ENCODE measurements at places on chromosomes 4 and X. TPM values are rescaled to one million over a fixed set of nuclear protein-coding genes. Genes with fewer than 3 reads are reported as not detected.

Gene HAUS7
- 16.4 TPM for total RNA-seq

- no peak for DNase-seq
Observed at GRCh38 chr4:25310803-25311166, 1.8 kb upstream of the ZCCHC4 start.

Gene ETDB
- not detected for total RNA-seq

- no peak for DNase-seq
Observed at GRCh38 chrX:152897222-152898131, at the start of gene ZNF185. Gene ZNF185 (plus strand): TSS chrX:152898067. CDS start chrX:152914490, 16,423 bp downstream.

- DNase-seq: no peak
Observed at GRCh38 chr4:2482192-2482591, 13.3 kb downstream of the RNF4 start.

Gene BGN
- total RNA-seq: 133 TPM

Gene HTR2C
- total RNA-seq: not detected

DNA sequence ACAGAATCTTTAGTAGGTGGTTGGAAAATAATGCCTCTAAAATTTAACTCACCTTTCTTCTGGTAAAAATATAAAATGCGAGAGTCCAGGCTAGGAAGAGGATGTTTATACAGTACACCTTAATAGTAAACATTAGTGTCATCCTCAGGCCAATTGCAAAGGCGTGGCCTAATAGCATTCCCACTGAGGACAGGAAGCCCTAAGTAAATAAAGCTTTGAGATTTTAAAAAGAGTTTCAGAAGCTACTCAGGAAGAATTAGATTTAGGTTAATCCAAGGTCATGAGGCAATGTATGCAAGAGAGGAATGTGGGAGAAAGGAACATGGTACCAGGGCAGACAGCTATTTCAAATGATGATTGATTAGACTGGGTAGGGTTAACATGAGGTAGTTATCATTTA, 49.5 kb downstream of the RPGR start:
- DNase-seq: no peak

Gene HELT
- not detected for total RNA-seq

Gene FAT1
- 114 TPM for total RNA-seq

DNA sequence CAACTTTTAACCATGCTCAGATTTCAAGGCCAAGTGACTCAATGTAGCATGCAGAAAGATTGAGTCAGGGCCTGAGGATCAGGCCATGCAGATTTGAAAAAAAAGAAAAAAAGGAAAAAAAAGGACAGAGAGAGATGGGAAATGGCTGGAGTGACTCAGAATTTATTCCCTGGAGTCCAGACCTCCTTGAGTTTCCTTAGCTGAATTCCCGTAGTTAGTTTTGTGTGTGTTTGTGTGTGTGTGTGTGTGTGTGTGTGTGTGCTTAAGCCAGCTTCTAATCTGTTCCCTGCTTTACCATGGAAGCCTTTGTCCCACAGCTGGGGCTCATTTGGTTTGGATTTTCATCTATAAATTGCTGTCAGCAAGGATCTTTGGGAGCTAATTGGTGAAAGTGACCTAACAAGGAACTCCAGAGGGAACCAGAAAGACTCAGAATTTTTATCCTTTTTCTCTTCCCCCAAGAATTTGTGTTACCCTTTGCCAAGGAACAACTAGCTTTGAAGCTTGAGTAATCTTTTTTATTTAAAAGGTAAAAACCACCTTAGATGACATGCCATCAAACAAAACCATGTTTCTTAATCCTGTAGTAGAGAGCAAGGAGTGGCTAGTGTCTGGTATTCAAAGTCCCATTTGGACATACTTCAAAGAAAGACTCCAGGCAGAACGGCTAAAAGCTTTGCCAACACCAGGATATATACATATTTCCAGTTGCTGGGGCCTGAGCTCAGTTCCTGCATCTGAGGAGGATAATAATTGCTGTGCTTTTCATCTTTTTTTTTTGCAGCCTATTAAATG, 109.0 kb upstream of the DDIT4L start:
- peak; percentile 100 for DNase-seq

GRCh38 chr4:21885241-21885640, 63.3 kb downstream of the KCNIP4 start:
- DNase-seq: peak; percentile 57

DNA sequence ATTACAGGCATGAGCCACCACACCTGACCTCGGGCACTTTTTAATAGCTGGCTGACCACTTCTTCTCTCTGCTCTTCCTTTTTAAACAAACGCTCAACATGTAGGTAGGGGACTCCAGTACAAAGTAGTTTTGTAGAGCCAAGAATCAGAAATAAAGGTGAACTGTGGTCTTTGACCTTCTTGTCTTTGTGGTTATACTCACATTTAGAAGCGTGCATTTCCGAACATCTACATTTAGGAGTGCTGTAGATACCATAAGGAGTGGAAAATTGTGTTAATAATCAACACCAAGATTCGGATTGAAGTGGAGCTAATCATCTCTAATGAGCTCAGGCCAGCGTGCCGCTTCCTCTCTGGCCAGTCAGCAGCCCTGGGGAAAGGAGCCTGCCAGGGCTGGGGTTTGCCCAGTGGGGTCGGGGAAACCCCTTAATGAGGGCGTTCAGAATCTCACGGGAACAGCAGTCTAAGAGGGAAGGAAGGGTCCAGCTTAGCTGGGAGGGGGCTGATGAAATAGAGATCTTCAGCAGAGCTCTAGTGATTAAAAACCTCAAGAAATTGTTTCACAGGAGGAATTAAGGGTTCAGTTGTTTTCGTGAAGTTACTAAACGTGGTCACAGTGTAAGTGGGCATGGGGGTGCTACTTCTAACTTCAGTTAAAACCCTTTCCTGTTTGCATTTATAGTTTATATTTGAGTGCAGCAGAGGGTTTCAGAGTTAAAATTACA, 81.2 kb downstream of the GAB1 start:
- no peak for DNase-seq

Gene CITED1
- not detected for total RNA-seq

DNA sequence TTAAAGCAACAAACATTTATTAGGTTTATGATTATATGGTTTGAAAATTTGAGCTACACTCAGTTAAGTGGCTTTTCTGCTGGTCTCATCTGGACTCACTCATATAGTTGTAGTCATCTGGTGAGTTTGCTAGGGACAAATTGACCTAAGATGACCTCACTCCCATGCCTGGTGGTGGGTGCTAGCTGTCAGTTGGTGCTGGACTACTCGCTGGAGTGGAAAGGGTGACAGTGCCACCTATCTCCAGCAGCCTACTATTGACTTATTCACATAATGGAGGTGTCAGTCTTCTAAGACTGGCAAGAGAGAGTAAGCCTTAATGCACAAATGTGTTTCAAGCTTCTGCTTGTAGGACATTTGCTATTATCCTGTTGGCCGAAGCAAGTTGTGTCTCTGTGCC, 88.2 kb downstream of the TASL start:
- no peak for DNase-seq

DNA sequence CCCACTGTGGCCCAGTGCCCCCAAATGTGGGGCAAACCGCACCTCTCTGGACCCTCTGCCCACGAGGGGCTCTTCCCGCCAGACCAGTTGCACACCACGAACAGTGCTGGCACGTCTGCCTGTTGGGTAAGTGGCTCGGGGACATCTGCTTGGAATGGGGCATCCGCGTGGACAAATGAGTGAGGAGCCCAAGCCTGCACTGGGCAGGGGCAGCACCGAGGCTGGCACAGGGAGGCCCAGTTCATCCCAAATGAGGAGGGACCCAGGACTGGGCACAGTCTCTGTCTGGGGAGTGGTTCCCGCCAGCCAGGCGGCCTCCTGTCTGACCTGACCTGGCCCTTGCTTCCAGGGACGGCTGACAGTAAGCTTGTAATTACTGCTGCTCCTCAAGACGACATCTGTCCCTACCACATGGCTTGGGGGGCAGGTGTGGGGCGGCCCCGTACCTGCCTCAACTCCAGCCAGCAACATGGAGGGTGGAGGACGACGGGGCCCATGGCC, 3.2 kb downstream of the SPON2 start:
- no peak for DNase-seq

DNA sequence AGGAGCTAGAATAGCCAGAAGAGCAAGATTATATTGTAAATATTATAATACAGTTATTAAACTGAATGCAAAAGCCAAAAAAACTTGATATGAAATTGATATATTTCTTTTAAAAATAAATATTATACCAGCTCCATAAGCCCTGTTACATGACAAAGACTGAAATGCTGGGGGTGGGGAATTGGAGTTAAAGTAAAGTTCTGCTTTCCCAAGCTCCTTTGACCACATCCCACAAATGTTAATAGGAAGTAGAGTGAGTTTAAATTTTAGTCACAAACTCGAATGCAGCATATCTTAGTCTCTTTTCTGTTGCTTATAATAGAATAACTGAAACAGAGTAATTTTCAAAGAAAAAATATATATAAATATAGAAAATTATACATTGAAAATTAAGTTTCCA, 46.9 kb upstream of the NFKB1 start:
- no peak for DNase-seq

- DNase-seq: no peak
Observed at GRCh38 chr4:183129675-183130074, 30.6 kb downstream of the WWC2 start.

- no peak for DNase-seq
Observed at GRCh38 chr4:186826846-186827533, 103.3 kb upstream of the FAT1 start.

DNA sequence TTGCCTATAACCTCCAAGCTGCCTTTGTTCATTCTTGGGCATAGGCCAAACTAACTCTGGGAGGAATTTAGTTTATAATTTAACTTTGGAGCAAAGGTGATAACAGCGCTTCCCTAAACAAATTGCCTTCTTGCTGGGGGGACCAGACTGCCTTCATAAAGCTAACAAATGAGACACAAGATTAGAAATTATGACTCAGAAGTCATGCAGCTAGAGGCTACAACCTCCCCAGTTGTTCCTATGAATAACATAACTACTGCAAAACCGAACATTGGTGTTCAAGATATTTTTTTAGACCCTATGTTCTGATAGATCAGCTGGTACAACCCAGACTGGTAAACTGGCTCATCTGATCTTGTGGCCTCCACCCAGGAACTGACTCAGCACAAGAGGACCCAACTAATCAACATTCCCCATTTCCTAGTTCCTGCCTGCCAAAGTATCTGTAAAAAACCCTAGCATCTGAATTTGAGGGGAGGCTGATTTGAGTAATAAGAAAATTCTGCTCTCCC, 22.0 kb upstream of the TMPRSS11B start:
- peak; percentile 61 for DNase-seq

Gene TCEAL6
- total RNA-seq: not detected

DNA sequence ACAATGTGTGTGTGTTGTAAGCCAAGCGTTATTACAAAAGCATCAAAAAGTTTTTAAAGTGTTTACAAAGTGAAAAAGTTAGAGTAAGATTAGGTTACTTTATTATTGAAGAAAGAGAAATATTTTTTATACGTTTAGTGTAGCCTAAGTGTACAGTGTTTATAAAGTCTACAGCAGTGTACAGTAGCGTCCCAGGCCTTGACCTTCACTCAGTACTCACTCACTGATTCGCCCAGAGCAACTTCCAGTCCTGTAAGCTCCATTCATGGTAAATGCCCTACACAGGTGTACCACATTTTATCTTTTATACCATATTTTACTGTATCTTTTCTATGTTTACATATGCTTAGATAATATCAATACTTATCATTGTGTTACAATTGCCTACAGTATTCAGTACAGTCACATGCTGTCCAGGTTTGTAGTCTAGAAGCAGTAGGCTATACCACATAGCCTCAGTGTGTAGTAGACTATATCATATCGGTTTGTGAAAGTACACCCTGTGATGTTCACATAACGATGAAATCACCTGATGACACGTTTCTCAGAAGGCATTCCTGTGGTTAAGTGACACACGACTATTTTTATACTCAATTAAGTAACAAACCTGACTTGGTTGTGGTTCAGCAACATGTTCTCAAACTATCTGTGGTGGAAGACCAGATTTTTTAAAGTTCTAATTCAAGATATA, 152.0 kb upstream of the EDNRA start:
- no peak for DNase-seq
